Stimulated activated CD8-positive, alpha-beta memory T cell treated with anti-CD3 and anti-CD28 coated beads, Interleukin-7, amount 100 ng/mL, for 1 hour (primary cell): ENCODE measurements at places on chromosomes 4 and X.

DNA sequence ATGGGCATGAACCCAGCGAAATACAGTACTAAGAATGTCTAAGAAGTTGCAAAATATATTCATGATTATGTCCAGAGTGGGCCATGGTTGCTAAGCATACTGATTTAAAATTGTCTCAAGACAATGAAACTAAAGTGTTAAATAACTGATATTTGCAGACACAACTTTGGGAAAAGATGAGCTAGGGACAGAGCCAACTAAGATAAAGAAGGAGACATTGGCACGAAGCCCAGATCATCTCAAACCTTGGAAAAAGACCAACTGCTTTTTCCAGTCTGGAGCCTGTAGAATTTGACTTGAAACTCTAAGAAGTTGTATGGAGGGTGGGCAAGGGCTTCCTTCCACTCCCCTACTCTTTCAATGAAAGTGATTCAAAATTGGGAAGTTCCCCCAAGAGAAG lies 108.5 kb upstream of the GLRA2 start:
- DNase-seq: no peak

- DNase-seq: no peak
These were observed 21.8 kb upstream of the TBC1D14 start for GRCh38 chr4:6887591-6888371.

GRCh38 chr4:5959211-5959982 lies 58.8 kb downstream of the C4orf50 start:
- no peak for DNase-seq

DNA sequence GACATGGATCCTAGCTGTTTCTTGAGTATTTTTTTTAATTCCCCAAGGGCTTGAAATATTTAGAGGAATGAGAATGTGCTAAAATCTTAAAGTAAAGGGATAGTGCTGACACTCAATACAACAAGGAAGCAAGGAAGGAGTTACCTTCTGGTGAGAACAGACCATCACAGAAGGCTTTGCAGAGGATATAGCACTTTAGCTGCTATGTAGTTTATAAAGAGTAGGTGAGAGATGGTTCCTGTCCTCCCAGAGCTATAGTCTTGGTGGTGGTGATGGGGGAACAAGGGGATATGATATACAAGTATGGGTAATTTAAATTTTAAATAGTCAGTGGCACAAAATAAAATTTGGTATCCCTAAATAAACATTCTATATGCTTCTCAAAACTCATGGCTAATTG lies 47.6 kb downstream of the MTHFD2L start:
- DNase-seq: no peak

DNA sequence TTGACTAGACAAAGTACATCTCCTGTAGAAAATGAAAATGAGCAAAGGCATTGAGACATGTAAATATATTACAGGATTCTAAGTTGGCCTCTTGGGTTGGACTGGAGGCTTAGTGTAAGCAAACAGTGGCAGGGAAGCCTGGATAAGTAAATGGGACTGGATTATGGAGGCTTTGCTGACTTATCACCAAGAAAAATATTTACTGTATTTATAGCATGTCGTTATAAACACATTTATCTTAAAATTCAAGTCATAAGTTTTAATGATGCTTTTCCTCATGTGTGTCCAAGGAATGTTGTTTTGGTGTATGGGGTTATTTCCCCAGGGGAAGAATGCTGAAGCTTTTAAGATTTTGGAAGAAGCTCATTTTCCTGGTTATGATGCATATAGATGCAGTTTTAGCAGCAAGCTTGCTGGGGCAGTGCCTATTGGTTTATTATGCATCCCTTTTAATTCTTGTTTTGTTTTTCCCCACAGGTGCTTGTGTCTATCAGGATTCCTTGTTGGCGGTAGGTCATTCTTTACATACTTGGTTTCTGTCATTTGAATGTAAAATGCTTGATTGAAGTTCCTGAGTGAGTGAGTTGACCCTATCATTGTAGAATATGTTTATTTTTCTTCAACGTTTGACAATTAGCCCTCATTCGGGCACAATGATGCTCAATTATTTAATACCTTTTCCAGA lies 8.5 kb downstream of the FRAS1 start:
- no peak for DNase-seq

GRCh38 chrX:130162094-130162735 lies 3.4 kb downstream of the AIFM1 start:
- no peak for DNase-seq

DNA sequence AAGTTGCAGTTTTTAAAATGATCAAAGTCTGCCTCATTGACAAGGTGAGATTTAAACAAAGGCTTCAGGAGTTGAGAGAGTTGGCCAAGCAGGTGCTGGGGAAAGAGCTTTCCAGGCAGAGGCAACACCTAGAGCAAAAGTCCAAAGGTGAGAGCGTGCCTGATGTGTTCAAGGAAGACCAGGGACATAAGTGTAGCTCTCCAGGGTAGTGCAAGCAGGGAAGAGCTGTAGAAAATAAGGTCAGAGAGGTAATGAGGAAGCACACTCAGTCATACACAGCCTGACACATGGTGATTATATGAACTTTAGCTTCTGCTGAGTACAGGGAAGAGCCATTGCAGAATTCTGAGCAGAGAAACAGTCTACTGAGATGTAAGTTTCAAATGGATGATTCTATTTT lies 265.0 kb upstream of the NWD2 start:
- DNase-seq: no peak

GRCh38 chr4:111506706-111507105 lies 638.5 kb upstream of the FAM241A start:
- DNase-seq: no peak

DNA sequence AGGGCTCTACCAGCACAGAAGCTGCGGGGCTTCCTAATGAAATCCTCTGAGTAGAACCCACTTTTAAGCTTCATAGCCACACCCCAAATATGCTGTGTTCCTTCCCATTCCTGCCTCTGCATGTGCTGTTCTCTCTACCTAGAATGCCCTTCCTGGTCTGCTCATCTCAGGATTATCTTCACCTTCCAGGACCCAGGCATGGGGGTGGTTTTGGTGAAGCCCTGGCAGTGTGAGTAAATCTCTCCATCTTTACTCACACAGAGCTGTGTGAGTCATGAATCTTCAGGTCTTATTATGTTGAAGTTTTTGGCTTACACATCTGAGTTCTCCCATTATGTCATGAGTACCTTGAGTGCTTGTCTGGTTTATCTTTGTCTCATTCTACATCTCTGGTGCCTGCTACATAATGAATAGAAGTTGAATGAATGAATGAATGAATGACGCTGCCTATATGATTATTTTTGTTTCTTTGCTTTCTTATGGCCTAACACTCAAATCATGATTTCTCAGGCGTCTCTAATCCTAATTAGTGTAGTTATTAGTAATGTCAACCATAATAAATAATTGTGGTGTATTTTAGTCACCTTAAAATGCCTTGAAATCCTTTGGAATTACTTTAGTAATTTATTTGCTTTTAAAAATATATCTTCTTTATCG lies 41.9 kb downstream of the HADH start:
- no peak for DNase-seq

DNA sequence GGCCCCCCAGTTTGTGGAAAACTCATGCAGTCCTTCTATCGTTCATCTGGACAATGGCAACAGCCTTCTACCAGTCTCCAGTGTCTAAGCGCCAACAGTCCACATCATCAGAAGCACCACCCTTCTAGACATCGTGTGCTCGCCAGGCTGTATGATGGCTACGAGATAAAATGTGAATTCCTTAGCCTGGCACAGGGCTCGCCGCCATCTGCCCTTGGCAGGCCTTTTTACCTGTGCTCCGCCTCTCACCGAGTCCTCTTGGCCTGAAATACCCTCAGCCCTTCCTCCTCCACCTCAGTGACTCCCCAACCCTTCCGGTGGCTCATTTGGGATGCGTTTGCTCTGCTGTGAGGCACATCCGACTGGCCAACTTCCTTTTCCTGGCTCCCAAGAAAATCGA lies 15.9 kb upstream of the STS start:
- no peak for DNase-seq
